ENCODE measurements at places on chromosomes 7 and 10. TPM values are rescaled to one million over a fixed set of nuclear protein-coding genes. Genes with fewer than 3 reads are reported as not detected.
A peak's percentile ranks its signal among the peaks of the same experiment; 100 is the strongest.

Gene DYNC1I1
- polyA plus RNA-seq: 0.10 TPM

GRCh38 chr10:123655751-123656150 is 10.4 kb upstream of the GPR26 start:
- no peak overlapping the region for H3K4me3 ChIP-seq
- no peaks in the 10 kb centered on the region for H3K4me1 ChIP-seq
- H3K27me3 ChIP-seq: no peaks in the 10 kb centered on the region
- H3K36me3 ChIP-seq: no peaks in the 10 kb centered on the region
- no peak overlapping the region for H3K27ac ChIP-seq

Gene LBX1
- not detected for polyA plus RNA-seq

Gene UNC5B
- 1.1 TPM for polyA plus RNA-seq

Gene NPY
- not detected for polyA plus RNA-seq

Gene PTF1A
- polyA plus RNA-seq: not detected

DNA sequence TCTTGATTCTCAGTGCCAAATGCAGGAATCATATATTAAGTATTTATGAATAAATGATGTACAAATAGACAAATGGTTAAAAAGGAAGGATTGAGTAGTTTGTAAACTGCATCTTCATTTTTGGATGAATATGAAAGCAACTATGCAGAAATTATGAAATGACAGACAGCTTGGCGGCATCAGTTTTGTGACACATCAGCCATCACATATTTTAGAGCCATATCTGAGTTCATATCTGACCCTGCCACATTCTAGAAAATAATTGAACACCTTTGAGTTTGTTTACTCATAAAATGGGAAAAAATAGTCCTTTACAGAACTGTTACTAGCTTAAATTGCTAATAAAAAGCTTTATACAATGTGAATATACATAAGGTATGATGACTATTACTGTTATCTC is 448.2 kb downstream of the KIF20B start:
- H3K36me3 ChIP-seq: no peaks in the 10 kb centered on the region
- no peaks in the 10 kb centered on the region for H3K27me3 ChIP-seq
- H3K27ac ChIP-seq: no peak overlapping the region
- DNase-seq: no peak

DNA sequence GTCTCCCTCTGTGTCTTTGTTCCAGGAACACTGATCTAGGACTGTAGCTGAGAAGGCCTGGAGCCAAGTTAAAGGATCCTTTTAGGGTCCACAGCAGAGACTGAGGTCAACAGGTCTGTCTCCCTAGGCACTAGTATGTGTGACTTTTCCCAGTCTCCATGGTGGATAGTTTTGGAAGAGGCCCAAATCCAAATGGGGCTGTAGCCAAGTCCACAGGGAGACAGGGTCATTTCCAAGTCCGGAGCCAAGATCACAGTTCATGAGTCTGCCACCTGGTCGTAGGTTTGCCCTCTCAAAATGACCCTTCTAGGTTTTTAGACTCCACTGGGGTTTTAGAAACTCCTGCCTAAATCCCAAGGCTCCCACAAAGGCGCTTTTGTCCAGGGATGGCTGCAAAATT is 16.8 kb downstream of the ZNF277 start:
- H3K4me3 ChIP-seq: no peak overlapping the region
- H3K36me3 ChIP-seq: no peaks in the 10 kb centered on the region
- H3K27ac ChIP-seq: no peak overlapping the region
- peaks cover 14% of the 10 kb centered on the region for H3K4me1 ChIP-seq
- no peak for DNase-seq
- no peaks in the 10 kb centered on the region for H3K27me3 ChIP-seq

- no peak for DNase-seq
- peaks cover 9% of the 10 kb centered on the region for H3K36me3 ChIP-seq
- no peaks in the 10 kb centered on the region for H3K4me1 ChIP-seq
- H3K4me3 ChIP-seq: no peak overlapping the region
- H3K27me3 ChIP-seq: no peaks in the 10 kb centered on the region
These were observed 69.4 kb downstream of the HYCC1 start for GRCh38 chr7:22944510-22944909.

DNA sequence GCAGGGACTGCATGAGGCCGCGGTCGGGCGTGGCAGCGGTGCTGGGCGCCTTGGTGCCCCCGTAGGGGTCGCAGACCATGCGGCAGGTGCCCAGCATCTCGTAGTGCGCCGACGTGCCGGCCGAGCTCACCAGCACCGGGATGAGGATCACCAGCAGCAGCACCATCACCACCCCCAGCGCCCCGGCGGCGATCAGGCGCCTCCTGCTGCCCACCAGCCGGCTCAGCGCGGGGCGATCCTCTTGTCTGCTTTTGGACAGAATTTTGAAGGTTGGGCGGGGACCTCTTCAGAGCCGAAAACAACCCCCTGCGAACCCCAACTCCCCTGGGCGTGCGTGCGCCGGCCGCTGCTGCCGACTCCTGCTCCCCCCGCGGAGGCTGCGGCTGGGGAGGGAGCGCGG is 779 bp downstream of the C1QL3 start:
- H3K4me3 ChIP-seq: peak overlapping the region; percentile 55
- DNase-seq: no peak
- no peaks in the 10 kb centered on the region for H3K4me1 ChIP-seq
- H3K36me3 ChIP-seq: no peaks in the 10 kb centered on the region

DNA sequence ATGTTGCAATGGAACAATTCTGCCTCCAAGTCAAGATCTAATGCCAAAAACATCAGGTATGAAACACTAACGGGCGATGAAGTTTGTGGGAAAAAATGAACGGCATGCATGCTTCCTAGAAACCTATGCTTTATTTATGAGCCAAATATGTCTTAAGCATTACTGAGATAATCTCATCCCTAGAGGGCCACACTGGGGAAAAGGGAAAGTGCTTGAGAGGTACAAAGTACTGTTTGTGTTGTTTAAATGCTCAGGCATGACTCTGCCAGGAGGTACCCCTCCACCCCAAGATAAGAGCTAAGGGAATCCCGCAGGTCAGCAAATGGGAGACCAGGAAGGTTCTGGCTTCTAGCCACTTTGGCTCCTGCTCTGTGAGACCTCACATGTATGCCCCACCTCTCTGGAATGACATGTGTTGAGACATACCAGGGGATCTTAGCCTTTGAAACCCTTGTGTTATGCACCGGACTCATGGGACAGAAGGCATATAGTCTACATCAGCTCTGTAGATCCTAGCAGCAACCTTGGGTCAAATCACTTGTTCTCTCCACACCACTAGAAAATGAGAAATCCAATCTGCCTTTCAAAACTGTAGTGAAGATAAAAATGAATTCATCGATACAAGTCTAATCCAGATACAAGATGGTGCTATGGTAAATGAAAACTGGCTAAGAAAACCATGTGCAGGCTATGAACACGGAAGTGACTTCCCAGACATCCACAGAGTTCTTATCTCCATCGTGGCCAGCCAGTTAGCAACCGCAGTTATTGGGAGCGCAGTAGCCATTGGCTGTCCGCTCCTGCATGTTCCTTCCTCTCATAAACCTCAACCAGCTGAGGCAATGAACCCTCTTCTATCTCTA is 61.0 kb downstream of the CREB3L2 start:
- no peak for DNase-seq
- H3K27ac ChIP-seq: no peak overlapping the region
- no peaks in the 10 kb centered on the region for H3K36me3 ChIP-seq
- H3K27me3 ChIP-seq: no peaks in the 10 kb centered on the region
- no peak overlapping the region for H3K4me3 ChIP-seq

DNA sequence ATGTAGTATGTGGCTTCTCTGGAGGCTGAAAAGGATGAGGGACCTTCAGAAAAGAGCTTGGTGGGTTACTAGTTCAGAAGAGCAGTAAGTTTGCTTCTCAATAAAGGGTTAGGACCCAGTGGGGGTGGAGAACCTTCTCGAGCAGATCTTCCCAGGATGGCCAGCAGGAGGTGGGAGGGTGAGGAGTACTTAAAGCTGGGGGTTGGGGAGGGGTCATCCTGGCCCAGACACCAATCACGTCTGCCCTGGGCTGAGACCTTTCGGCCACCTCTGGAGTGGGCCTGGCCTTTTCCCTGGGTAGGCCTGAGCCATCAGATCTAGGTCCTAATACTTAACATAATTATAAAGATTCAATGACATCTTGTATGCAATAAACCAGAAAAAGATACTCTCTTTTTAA is 149.0 kb upstream of the TCF7L2 start:
- no peaks in the 10 kb centered on the region for H3K36me3 ChIP-seq
- H3K27ac ChIP-seq: no peak overlapping the region
- H3K4me3 ChIP-seq: no peak overlapping the region
- no peak for DNase-seq

DNA sequence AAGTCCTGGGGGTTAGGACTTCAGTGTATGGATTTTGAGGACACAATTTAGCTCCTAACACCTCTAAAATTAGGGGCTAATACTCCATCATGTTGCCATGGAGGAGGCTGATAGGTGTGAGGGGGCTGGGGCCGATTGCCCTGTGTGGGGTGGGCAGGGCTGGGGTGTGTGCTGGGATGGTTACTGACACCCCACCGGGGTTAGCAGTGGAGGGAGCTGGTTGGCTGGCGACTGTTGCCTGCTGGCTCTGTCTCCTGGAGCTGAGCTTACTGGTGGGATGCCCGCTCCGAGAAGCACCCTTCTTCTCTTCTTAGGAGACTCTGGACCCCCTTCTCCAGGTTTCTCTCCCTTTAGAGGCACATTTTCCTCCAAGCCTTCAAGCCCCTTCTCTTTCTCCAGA is 22.2 kb upstream of the SH2D4B start:
- peaks cover 5% of the 10 kb centered on the region for H3K4me1 ChIP-seq
- no peak overlapping the region for H3K4me3 ChIP-seq
- DNase-seq: no peak

DNA sequence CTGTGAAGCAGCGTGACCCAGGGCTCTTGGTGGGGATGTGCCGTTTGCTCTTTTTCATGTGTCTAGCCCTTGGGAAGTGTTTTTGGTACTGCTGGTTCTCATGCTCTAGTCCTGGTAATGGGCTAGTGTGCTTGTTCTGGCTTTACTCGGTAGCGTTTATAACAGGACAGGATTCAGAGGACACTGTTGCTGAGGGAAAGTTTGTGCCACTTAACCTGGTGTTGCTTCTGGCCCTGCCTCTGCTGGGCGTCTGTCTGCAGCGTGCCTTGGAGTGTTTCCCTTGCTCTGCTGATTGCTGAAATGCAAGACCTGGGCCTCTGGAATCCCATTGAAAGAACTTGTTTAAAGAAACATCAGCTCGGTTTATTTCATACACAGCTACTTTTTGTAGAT is 35.0 kb downstream of the INPP5A start:
- H3K4me1 ChIP-seq: peaks cover 25% of the 10 kb centered on the region
- no peaks in the 10 kb centered on the region for H3K36me3 ChIP-seq
- H3K27me3 ChIP-seq: no peaks in the 10 kb centered on the region
- no peak overlapping the region for H3K4me3 ChIP-seq
- no peak overlapping the region for H3K27ac ChIP-seq

DNA sequence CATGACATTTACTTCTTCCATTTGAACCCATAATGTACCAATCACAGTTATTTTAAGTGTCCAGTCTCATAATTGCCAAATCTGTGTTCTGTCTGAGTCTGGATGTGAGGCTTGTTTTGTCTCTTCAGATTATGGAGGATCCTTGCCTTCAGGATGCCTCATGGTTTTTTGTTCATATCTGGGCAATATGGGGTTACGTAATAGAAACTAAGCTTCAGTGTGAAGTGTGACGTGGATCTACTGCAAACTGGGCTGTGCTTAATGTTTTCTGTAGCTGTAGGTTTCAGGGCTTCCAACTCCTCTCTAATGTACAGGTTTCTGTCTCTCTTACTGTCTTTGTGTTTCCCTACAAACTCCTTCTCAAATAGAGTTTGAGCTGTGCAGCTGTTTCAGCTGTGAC is 223.7 kb upstream of the ADARB2 start:
- no peak overlapping the region for H3K27ac ChIP-seq
- no peak overlapping the region for H3K4me3 ChIP-seq
- no peaks in the 10 kb centered on the region for H3K36me3 ChIP-seq

GRCh38 chr10:73802276-73802991 is 9.0 kb downstream of the NDST2 start:
- no peak overlapping the region for H3K4me3 ChIP-seq
- no peaks in the 10 kb centered on the region for H3K27me3 ChIP-seq
- DNase-seq: no peak
- H3K4me1 ChIP-seq: no peaks in the 10 kb centered on the region
- H3K36me3 ChIP-seq: peaks cover 43% of the 10 kb centered on the region

- H3K4me3 ChIP-seq: no peak overlapping the region
- no peak overlapping the region for H3K27ac ChIP-seq
- no peaks in the 10 kb centered on the region for H3K36me3 ChIP-seq
- H3K27me3 ChIP-seq: no peaks in the 10 kb centered on the region
- no peak for DNase-seq
These were observed 40.4 kb downstream of the TMEM270 start for GRCh38 chr7:73901231-73901822.

Gene LRMDA
- polyA plus RNA-seq: not detected

GRCh38 chr10:137031-137430 is 1.8 kb downstream of the ZMYND11 start:
- H3K4me3 ChIP-seq: no peak overlapping the region
- H3K36me3 ChIP-seq: no peaks in the 10 kb centered on the region
- peaks cover 32% of the 10 kb centered on the region for H3K4me1 ChIP-seq
- no peak overlapping the region for H3K27ac ChIP-seq
- peak; percentile 44 for DNase-seq

DNA sequence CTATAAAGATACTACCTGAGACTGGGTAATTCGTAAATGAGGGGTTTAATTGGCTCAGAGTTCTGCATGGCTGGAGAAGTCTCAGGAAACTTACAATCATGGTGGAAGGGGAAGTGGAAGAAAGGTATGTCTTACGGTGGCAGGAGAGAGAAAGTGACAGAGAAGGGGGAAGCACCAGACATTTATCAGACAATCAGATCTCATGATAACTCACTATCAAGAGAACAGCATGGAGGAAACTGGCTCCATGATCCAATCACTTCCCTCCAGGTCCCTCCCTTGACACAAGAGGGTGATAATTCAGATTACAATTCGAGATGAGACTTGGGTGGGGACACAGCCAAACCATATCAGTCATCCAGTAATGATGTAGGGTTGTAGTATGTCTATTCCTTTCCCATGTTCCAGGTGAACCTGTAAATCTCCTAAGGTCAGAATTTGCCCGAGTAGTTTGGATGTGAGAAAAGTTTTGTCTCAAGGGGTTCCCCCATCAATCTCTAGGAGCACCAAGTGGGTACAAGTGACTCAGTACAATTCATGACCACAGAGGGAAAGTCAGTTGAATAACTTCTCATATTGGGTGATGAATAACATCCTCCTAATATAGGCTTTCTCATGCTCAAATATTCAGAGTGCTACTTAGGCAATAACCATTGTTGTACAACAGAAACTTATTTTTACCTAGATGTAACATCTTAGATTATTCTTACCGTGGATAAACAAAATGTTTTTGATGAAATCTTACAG is 39.7 kb upstream of the MTPN start:
- H3K36me3 ChIP-seq: no peaks in the 10 kb centered on the region
- H3K4me1 ChIP-seq: no peaks in the 10 kb centered on the region
- H3K4me3 ChIP-seq: no peak overlapping the region
- H3K27ac ChIP-seq: no peak overlapping the region

- H3K4me1 ChIP-seq: peaks cover 8% of the 10 kb centered on the region
- H3K27ac ChIP-seq: no peak overlapping the region
- no peaks in the 10 kb centered on the region for H3K27me3 ChIP-seq
- H3K4me3 ChIP-seq: no peak overlapping the region
- no peak for DNase-seq
- H3K36me3 ChIP-seq: no peaks in the 10 kb centered on the region
These were observed 30.8 kb upstream of the STK17A start for GRCh38 chr7:43552122-43552521.

- H3K4me1 ChIP-seq: no peaks in the 10 kb centered on the region
- no peaks in the 10 kb centered on the region for H3K36me3 ChIP-seq
- no peak for DNase-seq
- H3K27ac ChIP-seq: no peak overlapping the region
- H3K4me3 ChIP-seq: no peak overlapping the region
These were observed 214.7 kb downstream of the CELF2 start for GRCh38 chr10:11232222-11232961.

Data from keratinocyte (primary cell).